ENCODE measurements at places on chromosomes 12 and 14.

DNA sequence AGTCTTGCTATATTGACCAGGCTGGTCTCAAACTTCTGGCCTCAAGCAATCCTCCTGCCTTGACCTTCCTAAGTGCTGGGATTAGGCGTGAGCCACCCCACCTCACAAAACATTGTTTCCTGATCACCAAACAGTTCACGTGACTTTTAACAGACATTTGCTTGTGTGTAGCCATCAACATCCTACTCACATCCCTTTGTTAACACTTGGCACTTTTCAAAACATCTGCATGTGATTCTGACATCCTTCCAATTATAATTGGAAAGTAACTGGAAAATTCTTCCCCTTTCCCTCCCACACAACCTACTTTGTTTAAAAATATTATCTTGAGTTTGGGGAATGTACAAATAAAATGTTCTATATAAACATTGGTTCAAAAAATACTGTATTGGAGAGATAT lies 317.9 kb downstream of the PCNX1 start:
- no peak for DNase-seq

DNA sequence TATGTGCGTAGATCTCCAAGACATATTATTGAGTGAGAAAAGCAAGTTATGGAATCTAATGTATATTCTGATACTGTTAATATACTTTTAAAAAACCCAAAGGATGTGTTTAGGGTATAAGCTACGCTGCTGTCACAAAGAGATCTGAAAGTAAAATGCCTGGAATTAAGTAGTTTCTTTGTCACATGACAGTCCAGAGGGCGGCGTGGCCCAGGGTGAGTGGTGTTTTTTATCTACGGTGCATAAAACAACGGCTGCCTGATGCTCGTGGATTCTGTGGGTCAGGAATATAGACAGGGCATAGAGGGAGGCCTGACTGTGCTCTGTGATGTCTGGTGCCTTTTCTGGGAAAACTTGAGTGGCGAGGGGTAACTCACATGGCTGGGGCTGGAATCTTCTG lies 21.3 kb downstream of the TMEM120B start:
- DNase-seq, result no peak

DNA sequence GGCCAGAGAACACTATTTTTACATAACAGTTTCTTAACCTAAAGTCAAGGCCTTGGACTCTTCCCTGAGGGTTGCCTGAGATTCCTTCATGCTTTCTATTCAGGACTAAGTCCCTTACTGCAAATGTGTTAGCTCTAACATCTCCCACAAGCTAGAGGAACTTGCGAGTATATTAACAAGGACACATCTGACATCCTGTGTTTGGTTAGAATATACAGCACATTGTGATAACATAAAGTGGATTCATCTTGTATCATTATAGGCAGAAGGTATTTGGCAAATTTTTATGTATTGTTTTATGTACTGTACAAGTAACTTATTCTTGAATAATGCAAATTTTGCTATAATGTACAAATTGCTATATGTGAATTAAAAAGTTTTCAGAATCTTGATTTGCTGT lies 45.5 kb downstream of the SH2B3 start:
- no peak for DNase-seq

- no peak for DNase-seq
Measured at GRCh38 chr12:107351713-107352112, 258.4 kb upstream of the CRY1 start.

DNA sequence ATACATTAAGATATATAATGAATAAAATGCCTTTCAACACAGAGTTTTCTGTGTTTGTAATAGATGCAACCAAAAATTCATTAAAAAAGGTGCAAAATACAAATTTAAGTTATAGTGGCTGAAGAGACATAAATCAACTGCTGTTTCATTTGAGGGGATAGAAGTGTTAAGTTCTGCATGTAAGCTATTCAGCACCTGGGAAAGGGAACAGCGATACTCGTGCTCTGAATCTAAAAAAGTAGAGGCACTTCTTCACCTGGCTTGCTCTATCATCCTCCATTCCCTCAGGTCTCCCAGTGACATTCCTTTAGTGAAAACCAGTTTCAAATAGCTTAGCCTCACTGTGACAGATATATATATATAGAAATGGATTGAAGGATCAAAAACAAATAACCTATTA lies 222.6 kb downstream of the ACSS3 start:
- no peak for DNase-seq

- peak; percentile 76 for DNase-seq
Measured at GRCh38 chr12:27554421-27555186, 30.6 kb downstream of the PPFIBP1 start.

- DNase-seq, result no peak
Measured at GRCh38 chr12:13144266-13144828, 40.9 kb upstream of the GSG1 start.

DNA sequence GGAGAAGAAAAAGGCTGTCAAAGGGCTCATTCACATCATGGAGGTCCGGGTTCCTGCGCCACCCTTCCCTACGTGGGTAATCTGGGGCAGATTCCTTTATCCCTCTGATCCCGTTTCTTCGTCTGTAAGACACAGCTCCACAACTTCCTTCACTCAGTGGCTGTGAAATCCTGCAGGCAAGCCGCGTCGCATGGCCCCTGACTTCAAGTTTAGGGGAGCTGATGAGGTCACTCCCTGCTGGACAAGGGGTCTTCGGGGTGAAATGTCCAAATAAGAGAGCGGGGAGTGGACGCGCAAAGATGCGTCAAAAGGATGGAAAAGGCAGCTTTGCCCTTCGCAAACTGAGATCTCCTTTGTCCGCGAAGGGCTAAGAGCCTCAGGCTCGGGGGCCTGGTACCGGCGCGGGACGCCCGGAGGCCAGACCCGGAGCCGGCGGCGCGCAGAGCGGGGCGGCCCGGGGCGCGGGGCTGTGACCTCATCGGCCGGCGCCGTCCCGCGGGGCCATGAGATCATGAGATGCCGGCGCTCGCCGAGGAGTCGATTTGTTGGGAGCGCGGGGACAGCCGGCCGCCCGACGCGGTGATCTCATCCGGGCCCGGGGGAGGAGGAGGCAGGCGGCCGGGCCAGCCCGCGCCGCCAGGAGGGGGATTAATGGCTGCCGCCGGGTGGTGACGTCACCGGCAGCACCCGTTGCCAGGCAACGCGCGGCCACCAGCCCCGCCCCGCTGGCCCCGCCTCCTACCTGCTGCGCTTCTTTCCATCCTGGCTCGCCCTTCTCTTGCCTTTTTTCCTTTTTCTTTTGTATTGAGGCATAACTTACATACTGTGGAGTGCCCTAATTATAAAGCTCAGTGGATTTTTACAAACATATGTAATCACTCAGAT lies 62.1 kb downstream of the HRK start:
- peak; percentile 96 for DNase-seq

DNA sequence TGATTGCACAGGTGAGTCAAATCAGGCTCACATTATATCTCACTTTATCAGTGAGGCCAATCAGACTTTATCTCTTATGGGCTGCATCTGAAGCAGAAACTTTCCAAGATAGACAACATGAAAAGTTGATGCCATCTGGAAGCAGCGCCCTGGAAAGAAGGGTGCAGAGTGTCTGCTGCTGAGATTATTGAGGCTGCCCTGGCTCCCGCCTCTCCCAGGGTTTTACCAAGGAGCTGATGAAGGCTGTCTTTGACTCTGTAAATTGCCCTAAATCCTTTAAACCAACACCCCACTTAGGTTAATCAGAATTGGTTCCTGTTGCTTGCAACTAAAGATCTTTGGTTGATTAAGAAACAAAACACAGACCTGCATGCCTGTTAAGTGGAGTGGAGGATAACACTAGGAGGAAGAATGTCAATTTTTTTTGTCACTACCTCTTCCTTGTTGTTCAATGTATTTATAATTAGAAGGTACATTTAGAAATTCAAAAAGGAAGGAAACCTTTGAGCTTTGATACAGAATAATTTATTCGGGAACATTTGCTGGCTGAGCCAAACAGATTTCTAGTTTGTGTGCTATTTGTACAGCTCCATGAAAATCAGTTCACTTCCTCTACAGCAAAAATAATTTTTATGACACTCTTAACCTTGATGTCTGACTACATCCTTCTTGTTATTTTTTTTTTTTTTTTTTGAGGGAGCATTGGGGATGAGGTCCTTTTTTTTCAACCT lies 104.1 kb downstream of the VEZT start:
- DNase-seq, result no peak

DNA sequence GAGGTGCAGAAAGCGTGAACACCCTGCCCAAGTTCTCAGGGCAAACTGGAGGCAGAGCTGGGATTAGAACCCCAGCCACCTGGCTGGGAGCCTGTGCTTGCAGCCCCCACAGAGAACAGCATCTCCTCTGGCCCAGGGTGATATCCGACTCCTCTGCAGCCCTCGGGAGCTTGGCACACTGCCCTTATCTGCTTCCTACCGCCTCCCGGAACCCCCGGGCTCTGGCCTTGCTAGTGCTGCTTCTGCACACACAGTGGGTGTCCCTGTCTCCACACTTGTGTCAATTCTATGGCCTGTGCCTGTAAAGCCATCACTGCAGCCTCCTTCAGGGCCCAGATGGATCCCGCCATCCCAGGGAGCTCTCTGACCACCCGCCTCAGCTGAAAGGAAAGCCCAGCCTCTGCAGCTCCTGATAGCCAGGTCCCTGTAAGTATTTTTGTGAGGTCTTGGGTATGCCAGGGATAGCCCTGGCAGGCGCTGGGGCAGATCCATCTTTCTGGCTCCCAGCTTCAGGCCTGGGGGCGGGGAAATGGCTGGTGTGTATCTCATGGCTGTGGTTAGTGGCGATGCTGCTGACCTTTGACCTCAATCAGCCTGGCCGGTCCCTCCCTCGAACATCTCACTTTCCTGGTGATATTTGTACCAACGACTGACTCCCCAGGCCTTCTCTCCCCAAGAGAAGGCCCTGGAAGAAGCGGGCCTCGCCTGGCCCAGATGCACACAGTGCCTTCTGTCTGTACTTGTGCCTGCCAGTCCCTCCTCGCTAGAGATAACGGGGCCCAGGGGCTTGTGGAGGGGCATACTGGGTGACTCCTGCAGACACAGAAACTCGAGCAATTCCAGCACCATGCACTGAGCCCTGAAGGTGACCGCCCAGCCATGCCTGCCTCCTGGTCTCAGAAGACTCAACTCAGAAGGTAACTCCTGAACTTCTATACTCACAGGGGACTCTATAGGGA lies 183.8 kb downstream of the CALM1 start:
- no peak for DNase-seq

GRCh38 chr12:15225136-15225862 lies 4.1 kb upstream of the RERG start:
- peak; percentile 75 for DNase-seq

- no peak for DNase-seq
Measured at GRCh38 chr14:100907240-100907639, 3.7 kb upstream of the RTL1 start.

- DNase-seq, result peak; percentile 72
Measured at GRCh38 chr12:14769969-14770495, 33.2 kb downstream of the WBP11 start.

- peak; percentile 44 for DNase-seq
Measured at GRCh38 chr14:53355581-53356112, 202.5 kb upstream of the DDHD1 start.

- no peak for DNase-seq
Measured at GRCh38 chr12:52011602-52012214, 5.0 kb downstream of the TAMALIN start.

- peak; percentile 86 for DNase-seq
Measured at GRCh38 chr14:27392153-27392552, 794.3 kb upstream of the NOVA1 start.

- DNase-seq, result no peak
Measured at GRCh38 chr12:47189728-47190127, 110.0 kb upstream of the AMIGO2 start.

DNA sequence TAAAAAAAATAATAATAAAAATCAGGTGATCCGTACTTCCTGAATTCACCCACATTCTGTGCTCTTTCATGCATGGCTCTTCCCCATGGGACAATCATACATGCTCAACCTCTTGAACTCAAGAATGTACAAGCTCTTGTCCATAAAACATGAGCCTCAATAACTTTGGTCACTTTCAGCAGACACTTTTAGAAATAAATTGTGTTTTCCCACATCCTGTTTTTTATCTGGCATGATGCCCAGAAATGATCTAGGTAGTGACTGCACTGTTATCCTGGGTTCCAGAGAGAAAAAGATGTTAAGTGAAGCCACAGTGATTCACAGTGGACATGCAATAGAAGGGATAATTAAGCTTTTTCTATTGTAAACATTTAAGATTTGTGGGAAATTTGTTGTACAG lies 537.6 kb upstream of the TMEM132C start:
- DNase-seq, result no peak

DNA sequence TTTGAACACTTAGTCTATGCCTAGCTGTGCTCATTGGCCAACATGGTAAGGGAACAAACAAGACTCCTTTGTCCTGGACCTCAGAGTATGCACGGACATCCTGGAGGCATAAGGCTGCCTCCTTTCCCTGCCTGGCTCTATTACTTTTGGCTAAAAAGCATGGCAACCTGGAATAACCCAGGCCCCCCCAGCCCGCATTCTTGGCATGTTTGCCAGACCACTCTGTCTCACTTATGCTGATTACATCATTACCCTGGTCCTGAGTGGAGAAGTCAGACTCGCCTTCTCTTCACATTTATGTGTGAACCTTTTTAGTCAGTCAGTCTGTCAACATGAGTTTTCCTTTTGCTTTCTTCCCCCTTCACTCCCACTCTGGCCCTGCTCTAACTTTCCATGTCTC lies 58.0 kb upstream of the ELK3 start:
- peak; percentile 38 for DNase-seq

GRCh38 chr12:129305851-129306250 lies 452.6 kb downstream of the GLT1D1 start:
- no peak for DNase-seq

DNA sequence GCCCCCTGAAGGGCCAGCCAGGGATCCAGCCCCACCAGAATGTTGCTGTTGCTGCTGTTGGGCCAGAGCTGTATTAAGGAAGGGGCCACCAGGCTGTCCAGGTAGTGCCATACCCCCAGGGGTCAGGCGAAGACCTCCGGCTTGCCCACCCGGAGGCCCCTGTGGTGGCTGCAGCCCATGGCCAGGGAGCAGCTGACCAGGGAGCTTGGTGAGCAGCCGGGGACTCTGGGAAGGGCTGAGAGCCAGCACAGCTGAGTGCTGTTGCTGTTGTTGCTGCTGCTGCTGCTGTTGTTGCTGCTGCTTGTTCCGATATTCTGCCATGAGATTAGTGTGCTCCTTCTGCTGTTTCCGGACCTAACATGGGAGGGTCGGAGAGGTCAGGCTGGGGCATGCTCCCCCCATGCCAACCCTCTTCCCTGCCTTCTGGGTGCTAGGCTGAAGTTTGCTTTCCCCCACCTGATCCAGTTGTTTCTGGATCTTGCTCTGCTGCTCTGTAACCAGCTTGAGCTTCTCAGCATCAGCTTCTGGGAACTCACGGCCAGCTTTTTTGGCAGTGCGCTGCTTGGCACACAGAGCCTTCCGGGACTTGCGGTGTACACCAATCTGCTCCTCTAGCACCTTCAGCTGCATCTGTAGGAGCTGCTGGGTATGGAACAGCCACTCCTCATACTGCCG lies 15.2 kb upstream of the PRKAG1 start:
- DNase-seq, result no peak
